Natural killer cell (primary cell): ENCODE measurements at places on chromosomes 13 and 19. TPM values are rescaled to one million over a fixed set of nuclear protein-coding genes. Genes with fewer than 3 reads are reported as not detected.

JAK3 gene
- total RNA-seq: 105 TPM

ZNF324 gene
- 21.3 TPM for total RNA-seq

CEACAM1 gene
- total RNA-seq: not detected

VSTM1 gene
- total RNA-seq: 2.7 TPM

C3 gene
- total RNA-seq: 0.38 TPM

HCST gene
- 281 TPM for total RNA-seq

IFI30 gene
- total RNA-seq: 109 TPM

TNFSF9 gene
- 3.3 TPM for total RNA-seq

CCNA1 gene
- total RNA-seq: 0.20 TPM

CFAP97D2 gene
- total RNA-seq: 7.7 TPM

PTH2 gene
- total RNA-seq: not detected

DGKH gene
- total RNA-seq: 1.2 TPM

ZNF841 gene
- total RNA-seq: 47.7 TPM
